ENCODE measurements at places on chromosomes 6 and 20.

GRCh38 chr20:10478205-10478604 is 43.1 kb downstream of the SLX4IP start:
- DNase-seq: no peak

DNA sequence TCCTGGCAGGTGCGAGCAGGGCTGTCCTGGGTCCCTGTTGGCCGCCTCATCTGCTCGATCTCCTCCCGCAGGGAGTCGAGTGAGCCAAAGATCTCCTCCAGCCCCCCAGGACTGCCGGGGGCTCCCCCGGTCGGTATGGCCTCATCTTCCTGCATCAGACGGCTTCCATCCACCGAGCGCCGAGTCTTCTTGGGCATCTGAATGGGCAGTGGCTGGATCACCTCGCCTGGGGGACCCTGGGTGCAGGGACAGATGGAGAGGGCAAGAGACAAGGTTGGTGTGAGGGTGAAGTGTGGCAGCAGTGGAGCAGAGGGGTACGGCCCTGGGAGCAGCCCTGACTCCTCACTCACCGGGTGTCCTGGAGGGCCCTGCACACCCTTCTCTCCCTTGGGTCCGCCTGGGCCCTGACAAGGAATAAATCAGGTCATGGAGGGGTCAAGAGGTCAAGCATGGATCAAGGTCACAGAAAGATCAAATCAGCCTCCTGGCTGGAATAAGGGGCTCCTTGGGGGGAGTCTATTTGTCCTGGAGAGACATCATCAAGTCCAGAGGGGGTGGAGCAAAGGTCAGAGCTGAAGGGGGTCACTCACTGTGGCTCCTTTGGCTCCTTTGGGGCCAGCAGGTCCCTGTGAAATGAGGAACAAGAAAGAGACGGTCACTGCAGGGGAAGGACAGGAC is 26.5 kb downstream of the COL11A2 start:
- DNase-seq: no peak

DNA sequence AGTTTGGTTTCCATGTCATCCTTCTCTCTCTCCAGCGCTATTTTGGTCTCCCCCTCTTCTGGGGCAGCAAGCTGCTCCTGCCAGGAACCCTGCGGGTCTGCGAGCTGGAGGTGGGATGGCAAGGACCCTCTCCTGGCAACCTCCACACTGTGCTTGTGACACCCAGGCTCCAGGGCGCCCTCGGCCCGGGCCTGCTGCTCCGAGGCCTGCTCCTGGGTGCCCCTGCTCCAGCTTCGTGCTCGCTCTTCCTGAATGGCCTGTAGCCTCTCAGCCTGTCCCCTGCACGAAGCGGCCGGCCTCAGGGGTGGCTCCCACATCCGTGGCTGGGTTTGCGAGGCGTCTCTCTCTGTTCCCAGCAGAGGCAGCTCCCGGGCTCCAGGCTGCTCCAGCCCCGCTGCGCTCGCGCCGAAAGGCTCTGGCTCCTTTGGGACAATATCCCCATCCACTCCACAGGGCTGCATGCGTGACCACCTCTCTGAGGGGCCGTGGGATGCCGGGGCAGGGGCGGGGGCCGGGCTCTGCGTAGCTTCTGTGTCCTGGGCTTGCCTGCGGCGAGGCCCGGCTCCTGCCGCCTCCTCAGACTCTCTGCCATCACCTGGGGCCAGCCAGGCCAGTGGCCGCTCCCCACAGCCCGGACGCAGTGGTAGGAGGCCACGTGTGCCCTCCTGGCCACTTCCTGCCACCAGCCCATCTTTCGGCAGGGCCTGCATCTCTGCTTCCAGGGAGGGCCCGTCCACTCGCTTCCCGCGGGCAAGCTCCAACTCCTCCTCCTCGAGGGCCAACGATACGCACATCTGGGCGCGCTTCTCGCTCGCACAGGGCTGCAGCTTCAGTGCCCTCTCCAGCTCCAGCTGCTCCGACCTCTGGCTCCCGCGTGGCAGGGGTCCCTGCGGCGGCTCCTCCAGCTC is 68.9 kb downstream of the GINS1 start:
- DNase-seq: no peak

GRCh38 chr6:53951383-53951782 is 156.6 kb downstream of the LRRC1 start:
- no peak for DNase-seq

- DNase-seq: no peak
These were observed 336.6 kb downstream of the QKI start for GRCh38 chr6:163751032-163751525.

- DNase-seq: no peak
These were observed 156.7 kb downstream of the JARID2 start for GRCh38 chr6:15402406-15403045.

DNA sequence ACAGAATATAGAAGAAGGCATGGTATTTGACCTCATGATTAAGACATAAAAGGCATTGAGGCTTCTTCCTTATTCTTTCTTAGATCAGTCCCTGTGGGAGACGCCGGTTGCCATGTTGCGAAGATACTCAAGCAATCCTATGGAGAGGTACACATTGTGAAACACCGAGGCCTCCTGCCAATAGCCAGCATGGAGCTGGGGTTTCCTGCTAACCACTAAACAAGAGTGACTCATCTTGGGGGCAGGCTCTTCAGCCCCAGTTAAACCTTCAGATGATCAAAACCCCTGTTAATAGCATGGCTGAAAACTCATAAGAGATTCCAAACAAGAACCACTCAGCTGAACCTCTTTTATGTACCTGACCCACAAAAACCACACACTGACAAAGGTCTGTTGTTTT is 478.8 kb downstream of the CD83 start:
- peak; percentile 33 for DNase-seq

DNA sequence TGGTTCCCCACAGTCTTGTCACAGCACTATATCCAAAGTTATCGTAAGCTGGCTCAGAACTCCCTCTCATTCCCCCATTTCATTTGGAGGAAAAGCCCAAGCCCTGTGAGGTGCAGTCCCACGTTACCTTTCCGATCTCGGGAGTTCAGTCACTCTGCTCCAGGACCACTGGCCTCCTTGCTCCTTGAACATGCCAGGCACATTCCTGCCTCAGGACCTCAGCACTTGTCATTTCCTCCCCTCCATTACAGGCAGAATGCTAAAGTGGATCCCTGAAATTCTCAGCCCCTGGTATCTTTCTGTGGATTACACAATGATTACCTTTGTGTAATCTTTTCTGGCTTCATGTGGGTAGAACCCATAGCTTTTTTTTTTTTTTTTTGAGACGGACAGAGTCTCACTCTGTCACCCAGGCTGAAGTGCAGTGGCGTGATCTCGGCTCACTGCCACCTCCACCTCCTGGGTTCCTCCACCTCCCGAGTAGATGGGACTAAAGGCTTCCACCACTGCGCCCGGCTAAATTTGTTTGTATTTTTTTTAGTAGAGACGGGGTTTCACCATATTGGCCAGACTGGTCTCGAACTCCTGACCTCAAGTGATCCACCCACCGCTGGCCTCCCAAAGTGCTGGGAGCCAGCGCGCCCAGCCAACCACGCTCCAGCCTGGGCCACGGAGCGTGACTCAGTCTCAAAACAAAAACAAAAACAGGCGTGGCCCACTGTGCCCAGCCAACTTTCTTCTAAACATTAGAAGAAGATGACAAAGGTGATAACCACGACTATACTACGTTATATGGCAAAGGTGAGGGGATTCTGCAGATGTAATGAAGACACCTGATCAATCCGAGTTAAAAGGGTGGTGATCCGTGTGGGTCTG is 4.0 kb upstream of the OXT start:
- DNase-seq: no peak

- DNase-seq: no peak
These were observed 52.0 kb downstream of the HS3ST5 start for GRCh38 chr6:114290864-114291263.

- no peak for DNase-seq
These were observed 72.7 kb downstream of the LY86 start for GRCh38 chr6:6661191-6661590.

DNA sequence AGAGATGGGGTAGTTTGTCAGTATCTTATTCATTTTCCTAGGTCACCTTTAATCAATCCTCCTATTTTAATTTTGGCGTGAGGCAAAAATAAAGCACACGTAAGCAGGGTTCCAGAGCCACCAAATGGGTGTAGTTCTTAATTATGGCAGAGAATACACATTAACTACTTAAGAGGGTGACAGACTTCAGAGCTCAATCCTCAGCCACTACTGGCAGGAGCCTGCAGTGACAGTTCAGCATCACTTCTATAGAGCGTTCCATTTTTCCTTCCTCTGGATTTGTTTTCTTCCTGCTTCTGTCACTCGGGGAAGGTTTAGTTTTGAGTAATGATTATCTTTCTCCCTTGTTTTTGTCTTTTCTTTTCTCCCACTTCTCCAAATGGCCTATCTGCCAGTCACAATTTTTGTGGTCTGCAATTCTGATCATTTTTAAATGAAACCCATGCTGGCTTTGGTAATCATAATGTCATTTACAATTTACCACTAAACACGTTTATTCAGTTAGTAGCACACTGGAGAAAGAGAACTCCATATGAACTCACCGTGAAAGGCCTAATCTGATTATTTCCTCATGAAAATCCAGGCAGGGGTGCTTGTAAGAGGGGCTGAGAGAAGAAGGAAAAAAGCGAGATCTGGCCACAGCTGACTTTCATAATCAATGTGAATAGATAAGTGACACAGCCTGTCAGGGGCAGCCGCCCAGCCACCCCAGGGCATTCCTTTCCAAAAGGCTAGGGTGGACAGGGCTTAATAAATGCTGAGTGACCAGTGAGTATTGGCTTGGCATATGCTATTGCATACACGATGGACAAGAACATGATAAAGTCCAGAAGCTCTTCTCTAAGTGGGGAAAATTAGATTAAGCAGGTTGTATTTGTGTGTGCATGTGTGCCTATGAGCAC is 412.1 kb downstream of the PKHD1 start:
- DNase-seq: no peak

- no peak for DNase-seq
These were observed 7.6 kb downstream of the NKAIN4 start for GRCh38 chr20:63246490-63247288.

GRCh38 chr6:154139892-154140291 is 100.9 kb downstream of the OPRM1 start:
- no peak for DNase-seq

DNA sequence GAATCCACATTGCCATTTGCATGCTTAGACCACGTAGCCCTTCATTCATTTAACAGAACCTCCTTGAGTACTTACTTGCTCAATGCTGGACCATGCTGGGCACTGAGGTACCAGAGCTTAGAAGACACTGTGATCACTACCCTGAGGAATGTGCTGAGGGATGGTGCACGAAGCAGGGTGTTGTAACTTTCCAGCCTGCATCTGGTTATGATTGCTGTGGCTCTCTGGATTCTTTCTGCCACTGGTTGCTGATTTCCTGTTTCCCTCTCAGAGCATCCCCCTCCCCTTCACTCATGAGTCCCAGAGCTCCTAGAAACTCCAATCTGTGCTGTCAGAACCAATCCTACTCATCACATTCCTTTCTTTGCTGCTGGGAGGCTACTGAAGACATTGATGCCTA is 537.4 kb downstream of the PTPRT start:
- DNase-seq: no peak

DNA sequence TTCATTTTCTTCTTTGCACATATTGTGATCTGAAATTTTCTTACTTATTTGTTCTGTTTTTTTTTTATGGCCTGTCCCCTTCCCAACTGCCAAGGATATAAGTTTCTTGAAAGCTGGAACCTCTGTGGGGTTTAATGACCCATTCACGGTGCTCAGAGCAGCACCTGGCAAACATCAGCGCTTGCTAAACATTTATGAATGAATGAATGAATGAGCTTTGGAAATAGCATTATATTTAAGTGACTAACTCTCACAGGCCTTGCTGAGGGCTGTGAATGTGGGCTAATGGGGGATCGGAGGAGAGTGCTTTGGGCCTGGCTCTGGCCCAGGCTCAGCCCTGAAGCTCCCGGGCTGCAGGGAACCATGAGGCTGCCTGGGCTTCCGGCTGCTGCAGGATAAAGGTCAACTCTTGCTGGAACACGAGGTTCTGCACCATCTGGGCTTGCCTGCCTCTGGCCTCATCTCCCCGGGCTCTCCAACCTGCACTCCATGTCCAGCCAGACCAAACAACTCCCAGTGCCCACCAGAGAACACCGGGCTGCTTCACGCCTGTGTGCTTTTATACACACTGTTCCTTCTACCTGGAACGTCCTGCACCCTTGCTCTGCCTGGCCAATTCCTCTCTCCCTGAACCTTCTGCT is 14.6 kb upstream of the ARMC12 start:
- DNase-seq: no peak

DNA sequence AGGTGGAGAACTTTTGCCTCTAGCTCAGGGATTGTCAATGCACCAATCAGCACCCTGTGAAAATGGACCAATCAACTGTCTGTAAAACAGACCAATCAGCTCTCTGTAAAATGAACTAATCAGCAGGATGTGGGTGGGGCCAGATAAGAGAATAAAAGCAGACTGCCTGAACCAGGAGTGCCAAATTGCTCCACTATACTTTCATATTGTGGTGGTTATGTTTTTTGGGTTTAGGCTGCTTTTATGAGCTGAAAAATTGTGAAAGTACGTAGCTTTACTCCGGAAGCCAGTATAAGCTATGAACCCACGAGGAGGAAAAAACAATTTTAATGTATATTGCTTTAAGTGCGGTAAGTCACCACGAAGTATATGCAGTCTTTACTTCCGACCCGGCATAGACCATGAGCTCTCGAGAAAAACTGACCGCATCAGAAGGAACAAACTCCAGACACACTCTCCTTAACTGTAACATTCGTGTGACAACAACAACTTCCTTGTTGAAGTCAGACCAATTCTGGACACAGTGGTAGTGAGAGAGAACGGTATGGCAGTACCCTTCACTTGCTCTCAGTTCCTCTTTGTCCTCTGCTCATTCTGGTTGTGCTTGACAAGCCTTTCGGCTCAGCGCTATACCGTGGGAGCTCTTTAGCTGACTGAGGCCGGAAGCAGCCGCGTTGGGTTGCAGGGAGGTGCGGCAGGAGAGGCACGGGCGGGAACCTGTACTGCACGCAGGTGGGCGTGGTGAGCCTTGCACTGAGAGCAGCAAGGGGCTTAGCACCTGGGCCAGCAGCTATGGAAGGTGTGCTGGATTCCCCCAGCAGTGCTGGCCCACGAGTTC is 81.9 kb upstream of the E2F3 start:
- no peak for DNase-seq

- DNase-seq: peak; percentile 52
These were observed 142.9 kb upstream of the OLIG3 start for GRCh38 chr6:137637121-137637520.

DNA sequence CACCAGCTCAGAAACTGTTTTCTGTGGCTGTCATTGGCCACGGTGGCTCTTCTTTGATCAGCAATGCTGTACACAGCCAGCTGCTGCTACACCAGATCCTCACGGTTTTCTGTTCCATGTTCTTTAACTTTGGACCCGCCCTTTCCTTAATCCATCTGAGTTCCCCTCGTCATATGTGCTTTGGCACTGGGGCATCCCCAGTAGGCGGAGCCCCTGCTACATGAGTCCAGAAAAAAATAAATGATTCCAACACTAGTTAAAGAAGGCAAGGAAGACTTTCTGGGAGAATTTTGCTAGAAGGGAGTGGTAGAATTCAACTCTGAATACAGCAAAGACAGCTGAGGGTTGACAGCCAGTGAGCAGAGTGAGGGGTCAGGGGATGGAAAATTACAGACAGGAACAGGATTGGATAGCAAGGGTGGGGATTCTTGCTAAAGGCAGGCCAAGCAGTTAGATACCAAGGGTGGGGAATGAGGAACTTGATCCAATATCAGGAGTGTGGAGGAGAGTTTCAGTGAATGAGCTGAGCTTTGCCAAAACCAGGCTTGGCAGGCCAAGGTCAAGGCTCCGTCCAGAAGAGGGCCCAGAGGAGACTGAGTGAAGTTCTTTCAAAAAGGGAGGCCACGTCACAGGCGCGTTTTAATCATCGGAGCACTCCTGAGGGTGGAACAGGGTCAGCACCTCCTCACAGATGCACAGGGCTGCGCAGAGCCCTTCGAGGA is 391.8 kb downstream of the CDH4 start:
- no peak for DNase-seq

All from HT-29 (cell line).